AML-193 (cell line): ENCODE measurements at places on chromosomes 2 and 18.

GRCh38 chr2:182906454-182906853 lies 40.0 kb upstream of the FRZB start:
- no peak for DNase-seq

GRCh38 chr2:11558214-11558886 lies 24.5 kb downstream of the GREB1 start:
- no peak for DNase-seq

DNA sequence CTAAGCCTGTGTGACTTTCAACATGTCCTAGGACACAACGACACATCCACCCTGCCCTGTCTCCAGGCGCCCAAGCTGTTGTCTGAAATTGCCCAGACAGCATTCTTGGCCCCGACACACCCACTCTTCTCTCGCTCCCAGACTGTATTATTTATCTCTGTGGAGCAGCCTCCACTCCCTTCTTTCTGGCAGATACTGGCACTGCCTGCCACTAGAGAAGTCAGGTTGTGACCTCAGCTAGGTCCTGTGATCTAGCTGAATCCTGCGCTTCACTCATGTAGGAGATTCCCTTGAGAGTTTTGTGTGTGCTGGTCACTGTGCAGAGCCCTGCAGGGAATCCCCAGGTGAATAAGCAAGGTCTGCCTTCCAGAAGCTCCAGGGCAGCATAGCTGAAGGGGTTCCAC lies 77.1 kb upstream of the TNP1 start:
- no peak for DNase-seq

- DNase-seq = no peak
Observed at GRCh38 chr2:99512181-99512591, 22.4 kb upstream of the REV1 start.

GRCh38 chr2:44342854-44343253 lies 18.4 kb downstream of the PREPL start:
- DNase-seq = no peak

DNA sequence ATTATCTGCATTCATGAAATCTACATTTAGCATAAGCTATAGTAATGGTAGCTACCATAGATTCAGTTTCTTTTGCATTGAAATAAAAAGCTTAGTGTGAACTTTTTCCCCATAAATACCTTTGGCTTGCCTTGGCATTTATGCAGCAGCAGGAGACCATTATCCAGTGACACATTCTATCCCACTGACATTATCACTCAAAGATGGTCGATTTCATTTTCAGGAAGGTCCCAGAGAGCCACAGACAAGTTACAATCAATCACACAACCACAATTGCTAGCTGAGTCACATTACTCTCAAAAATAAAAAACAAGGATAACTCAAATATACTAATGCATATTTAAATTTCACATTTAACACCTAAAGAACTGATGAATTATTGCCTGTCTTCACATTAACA lies 512.7 kb upstream of the CDH2 start:
- DNase-seq = no peak

- DNase-seq = no peak
Observed at GRCh38 chr2:239295377-239296019, 105.3 kb downstream of the HDAC4 start.

GRCh38 chr18:10743766-10744165 lies 217.9 kb downstream of the NAPG start:
- no peak for DNase-seq

GRCh38 chr18:25832001-25832604 lies 258.3 kb downstream of the SS18 start:
- peak; percentile 7 for DNase-seq

DNA sequence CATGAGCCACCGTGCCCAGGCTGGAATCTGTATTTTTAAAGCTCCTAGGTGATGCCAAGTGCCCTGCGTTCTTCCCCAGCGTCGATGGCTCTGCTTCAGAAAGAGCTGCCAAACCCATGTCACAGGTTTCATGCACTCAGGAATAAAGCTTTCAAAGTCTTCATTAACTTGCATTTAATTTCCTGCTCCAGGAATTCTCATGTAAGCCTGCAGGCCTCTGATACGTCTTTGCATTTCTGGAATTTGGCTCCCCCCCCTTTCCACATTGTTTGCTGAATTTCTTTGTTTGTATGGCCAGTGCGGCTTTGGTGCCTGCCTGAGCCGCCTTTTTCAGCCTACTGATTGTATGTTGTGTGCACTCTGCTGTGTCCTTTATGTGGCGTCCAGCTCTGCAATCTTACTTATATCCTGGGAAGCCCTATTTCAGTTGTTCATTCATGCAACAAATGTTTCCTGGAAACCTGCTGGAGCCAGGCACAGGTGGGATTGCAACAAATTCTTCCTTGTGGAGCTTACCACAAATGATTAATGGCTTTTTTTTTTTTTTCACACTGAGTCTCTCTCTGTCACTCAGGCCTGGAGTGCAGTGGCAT lies 17.9 kb upstream of the OTOF start:
- DNase-seq = no peak

- peak; percentile 51 for DNase-seq
Observed at GRCh38 chr2:27016801-27017325, 15.9 kb upstream of the TMEM214 start.

GRCh38 chr18:77139619-77140018 lies 7.0 kb upstream of the MBP start:
- DNase-seq = no peak

DNA sequence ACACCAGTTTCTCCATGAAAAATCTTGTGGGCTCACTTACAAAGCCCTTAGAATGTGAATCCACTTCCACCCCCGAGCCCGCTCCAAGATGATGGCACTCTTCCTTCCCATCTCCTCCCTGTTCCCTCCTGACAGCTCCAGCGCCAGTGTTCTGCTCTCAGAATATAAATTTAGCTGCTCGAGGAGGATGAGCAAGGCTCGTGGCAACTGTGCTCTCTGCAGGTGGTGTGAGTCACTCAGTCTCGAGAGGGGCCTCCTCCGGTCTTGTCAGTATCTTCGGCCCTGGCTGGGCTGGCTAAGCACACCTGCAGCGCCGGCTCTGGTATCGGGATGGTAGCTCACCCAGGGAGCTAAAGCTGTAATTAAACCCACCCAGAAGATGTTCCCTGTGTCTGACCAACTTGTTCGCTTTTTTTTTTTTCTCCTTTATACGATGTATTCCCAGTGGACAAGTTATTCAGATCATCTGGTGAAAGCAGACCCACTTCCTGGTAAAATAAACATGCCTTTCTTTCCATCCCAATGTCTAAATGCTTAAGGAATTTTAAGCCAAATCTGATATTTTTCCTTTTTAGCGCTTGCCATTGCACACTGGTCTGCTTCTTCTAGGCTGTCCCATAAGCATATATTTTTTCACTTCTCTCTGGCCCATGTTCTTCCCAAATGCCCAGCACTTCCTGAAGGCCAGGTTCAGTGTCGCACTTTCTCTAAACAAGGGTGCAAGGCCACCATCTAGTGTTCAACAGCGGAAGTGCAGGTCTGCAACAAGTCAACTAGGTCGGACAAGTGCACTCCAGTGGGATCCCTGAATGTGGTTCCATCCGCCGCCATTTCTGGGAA lies 31.4 kb upstream of the YPEL5 start:
- DNase-seq = peak; percentile 51

DNA sequence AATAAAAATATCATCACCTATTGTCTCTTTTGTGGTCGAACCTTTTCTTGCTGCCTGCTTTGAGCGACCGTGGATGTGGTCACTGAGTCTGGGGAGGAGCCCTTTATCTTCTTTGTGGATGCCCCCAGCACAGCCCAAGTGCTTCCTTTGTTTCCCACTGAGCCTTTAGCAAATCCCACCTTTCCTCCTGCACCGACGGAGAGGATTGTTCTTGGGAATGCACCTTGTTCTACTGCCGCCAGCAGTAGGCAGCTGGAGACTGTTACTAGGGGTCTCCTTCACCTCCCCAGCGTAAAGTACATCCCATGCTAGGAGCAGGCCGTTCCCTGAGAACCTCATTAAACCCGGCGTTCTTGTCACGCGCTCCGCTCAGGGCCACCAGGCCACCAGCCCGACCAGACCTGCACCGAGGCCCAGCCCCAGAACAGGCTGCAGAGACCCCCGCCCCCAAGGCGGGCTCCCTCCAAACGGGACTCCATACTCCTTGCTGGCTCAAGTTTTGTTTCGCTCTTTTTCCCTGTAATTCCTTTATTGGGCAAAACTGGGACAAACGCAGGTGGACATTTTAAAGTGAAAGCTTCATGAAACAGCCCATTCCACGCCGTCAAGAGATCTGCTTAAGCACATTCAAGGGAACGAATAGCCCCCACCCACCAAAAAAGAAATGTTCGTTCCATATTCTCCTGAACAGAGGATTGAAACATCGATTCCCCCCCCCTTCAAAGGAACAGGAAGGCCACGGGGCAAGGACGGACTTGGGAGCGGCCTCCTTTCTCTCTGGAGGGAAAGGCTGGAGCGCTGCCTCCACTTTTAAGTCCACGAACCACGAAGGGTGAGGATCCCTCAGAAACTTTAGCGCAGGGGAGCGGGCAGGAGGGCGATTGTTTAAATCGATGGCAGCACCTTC lies 1.1 kb upstream of the MAT2A start:
- peak; percentile 26 for DNase-seq

- DNase-seq = no peak
Observed at GRCh38 chr2:8587251-8587791, 94.5 kb upstream of the ID2 start.

- no peak for DNase-seq
Observed at GRCh38 chr2:100835006-100835659, 15.2 kb downstream of the NPAS2 start.

- DNase-seq = no peak
Observed at GRCh38 chr2:82652117-82652516, 1807.0 kb downstream of the SUCLG1 start.

GRCh38 chr2:187379869-187380268 lies 68.2 kb downstream of the CALCRL start:
- no peak for DNase-seq

DNA sequence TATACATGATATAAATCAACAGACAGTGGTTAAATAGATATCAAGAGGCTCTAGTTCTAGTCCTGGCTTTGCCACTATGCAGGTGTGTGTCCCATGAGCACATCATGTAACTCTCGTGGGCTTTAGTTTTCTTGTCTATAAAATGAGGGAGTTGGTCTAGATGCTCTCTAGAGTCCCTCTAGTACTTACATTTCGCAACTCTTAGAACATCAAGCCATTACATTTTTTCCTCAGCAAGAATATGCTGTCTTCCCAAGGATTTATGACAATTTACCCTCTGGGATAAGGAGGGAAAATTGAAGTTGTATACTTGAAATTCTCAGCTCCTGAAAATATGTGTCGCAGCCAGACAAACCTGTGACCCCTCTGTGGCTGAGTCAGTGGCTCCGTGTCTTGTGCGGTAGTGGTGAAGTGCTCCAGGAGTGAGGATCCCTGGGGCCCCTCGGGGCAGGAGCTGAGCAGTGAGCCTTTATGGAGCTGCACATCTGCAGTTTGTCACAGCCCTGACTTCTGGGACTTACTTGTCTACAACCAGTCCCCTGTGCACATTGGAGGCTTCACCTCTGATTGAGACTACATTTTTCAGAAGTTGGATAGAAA lies 6.8 kb downstream of the PKP4 start:
- no peak for DNase-seq

DNA sequence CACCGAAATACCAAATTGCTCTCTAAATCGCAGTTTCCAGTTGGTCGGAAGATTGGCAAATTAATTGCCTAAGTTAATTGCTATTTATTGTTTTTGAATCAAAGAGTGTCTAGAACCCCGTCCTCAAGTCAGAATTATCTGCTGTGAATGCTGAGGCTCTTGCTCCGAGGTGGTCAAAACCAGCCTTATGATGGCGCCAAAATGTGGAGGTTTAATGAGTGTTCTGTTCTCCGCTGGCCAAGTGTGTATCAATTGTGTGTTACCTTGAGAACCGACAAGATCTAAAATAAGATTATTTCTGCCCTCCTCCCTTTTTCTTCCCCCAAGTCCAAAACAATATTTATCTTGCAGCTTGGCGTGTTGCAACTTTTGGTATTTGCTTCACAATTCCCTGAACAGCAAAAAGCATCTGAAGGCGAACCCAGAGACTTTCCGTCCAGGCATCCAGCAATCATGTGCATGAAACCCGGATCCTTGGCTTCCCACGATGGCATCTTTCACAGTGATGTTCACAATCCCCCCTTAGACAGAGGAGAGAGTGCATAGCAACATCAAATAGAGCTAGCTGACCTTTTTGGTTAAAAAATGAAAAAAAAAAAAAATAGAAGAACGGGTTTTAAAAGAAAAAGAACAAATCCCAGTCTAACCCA lies 323.0 kb downstream of the MYCN start:
- no peak for DNase-seq

- DNase-seq = no peak
Observed at GRCh38 chr2:33730193-33730592, 131.1 kb upstream of the FAM98A start.

- no peak for DNase-seq
Observed at GRCh38 chr2:153477636-153478288, 800 bp downstream of the RPRM start.

GRCh38 chr18:35122586-35123224 lies 81.5 kb downstream of the MAPRE2 start:
- DNase-seq = no peak

DNA sequence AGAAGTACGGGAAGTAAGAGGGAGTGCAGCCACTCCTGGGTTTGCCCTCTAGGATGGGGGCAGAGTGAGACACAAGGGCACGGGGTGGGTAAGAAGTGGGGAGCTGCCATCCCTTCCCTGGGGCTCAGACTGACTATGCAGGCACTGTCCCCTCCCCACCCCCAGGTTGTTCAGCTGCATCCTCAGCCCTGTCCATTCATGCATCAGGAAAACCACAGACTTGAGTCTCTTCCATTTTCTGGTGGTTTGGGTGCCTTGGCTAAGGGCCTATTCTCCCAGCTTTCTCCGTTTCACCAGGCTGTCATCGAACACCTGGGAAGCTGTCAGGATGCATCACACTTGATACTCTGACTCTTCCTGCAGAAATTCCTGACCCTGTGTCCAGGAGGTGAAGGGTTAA lies 111.9 kb downstream of the TFCP2L1 start:
- no peak for DNase-seq

DNA sequence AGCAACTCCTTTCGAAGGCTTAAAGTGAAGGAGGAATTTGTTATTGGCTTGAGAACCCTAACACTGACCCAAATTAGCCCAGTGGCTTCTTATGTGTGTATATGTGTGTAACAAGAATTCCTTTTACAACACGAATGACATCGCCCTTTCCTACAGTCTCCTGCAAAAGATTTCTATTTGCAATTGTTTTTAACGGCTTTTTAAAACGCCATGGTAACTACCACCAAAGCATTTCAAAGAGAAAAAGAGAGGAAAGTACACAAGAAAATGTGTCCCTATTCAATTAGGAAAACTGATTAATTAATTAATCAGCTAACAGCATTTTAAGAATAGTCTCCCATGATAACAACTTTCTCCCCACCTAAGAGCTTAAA lies 58.1 kb downstream of the PAX3 start:
- DNase-seq = no peak

GRCh38 chr2:223952280-223952968 lies 4.8 kb upstream of the MRPL44 start:
- no peak for DNase-seq

GRCh38 chr2:176679061-176679669 lies 409.9 kb downstream of the MTX2 start:
- DNase-seq = no peak

DNA sequence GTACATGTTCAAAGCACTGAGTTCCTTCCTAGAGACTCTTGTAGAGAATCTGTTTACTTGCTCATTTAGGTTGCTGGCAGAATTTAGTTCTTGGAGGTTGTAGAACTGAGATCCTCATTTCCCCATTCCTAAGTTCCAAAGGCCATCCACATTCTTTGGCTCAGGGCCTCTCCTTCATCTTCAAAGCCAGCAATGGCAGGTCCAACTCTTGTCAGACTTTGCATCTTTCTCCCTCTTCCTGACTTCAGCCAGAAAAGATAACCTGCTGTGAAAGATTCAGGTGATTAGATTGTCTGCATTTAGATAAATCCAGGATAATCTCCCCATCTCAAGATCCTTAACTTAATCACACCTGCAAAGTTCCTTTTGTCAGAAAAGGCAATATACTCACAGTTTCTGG lies 51.1 kb downstream of the SOCS6 start:
- no peak for DNase-seq
